ENCODE measurements at places on chromosomes 1 and 21.

DNA sequence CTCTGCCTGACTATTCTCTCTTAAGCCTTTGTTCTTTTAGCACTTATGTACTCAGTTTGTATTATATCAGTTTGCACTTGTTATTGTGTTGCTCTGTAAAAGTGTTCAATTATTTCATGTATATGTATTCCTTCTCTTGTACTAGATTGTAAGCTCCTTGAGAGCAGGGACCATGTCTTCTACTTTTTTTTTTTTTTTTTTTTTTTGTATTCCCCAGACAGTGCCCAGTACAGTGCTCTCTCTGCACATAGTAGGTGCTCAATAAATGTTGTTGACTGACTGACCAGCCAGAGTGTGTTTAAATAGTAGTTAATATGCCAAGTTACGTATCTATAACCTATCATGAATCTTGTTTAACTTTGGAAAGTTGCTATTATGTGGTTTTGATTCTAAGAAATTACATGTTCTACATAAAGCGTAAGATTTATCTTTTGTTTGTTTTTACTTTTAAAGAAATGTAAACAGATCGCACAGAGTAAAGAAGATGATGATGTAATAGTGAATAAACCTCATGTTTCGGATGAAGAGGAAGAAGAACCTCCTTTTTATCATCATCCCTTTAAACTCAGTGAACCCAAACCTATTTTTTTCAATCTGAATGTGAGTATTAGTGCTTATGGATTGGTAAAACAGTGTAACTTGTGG is 16.1 kb downstream of the SON start:
- DNase-seq: no peak

GRCh38 chr1:221439008-221439746 is 302.7 kb downstream of the DUSP10 start:
- DNase-seq: peak; percentile 91

DNA sequence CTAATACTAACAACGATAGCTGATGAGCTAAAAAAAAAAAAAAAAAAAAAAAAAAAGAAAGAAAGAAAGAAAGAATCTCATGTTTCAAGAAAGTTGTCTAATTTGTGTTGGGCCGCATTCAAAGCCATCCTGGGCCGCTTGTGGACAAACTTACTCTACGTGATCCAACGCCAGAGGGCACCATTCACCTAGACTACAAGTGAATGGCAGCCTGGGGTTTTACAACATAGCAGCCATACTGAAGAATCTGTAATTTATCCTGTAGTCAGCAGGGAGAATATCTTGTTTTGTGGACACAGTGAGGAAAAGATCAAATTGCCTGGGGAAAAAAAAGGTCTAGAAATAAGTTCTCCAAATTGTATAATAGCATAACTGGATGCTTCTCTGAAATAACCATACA is 47.0 kb downstream of the CYP2J2 start:
- DNase-seq: peak; percentile 51

GRCh38 chr1:203665993-203666392 is 39.4 kb downstream of the ATP2B4 start:
- DNase-seq: no peak

DNA sequence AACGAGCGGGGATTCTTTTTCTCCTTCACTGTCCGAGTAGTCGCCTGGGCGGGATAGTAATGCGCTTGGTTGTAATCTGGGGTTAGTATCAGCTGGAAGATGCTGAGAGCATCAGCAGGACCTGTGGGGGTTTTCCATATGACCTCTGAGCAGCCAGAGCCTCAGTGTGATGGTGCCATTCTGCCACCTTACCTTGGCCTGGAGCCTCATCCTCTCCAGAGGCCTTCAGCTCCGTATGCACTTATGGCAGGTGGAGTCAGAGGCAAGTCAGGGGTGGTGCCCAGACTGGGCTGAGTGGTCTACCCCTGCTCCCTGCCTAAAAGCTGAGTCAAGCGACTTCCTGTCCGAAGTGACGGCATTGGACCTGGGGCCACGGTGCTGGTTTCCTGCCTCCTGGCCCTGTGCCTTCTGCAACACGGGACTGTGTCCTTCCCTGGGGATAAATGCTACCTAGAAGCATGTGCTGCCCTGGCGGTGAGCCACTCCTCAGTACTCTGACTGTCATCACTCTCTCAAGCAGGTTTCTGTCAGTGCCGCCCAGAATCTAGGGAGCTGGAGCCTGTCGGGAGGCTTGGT is 24.7 kb downstream of the TENT5C start:
- no peak for DNase-seq

DNA sequence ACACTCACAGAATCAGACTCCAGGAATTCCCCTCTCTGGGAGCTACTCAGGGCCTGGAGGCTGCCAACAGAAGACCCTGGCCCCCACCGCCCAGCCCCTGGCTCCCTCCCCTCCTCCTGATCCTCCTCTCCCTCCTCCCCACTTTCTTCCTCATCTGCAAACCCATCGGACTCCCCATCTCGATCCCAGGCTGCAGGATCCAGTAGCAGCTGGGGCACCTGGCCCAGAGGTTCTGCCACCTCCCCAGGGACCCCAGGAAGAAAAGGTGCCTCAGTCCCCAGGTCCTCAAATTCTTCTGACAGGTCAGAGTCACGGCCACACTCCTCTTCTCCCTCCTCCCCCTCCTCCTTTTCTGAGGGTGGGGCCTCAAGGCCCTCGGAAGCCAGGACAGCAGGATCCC is 7.4 kb downstream of the NES start:
- DNase-seq: no peak

All from activated CD4-positive, alpha-beta T cell treated with anti-CD3 and anti-CD28 coated beads, Interleukin-2, Interleukin-6, amounts not matched to agents 100 ng/mL and 50 ng/mL, durations not matched to agents 16 hours and 8 hours (primary cell).